ENCODE measurements at places on chromosomes 4 and X. TPM values are rescaled to one million over a fixed set of nuclear protein-coding genes. Genes with fewer than 3 reads are reported as not detected.

- peak; percentile 56 for DNase-seq
Measured at GRCh38 chr4:122003335-122003734, 51.5 kb upstream of the TRPC3 start.

SSX1 gene
- total RNA-seq = not detected

UGT2B17 gene
- not detected for total RNA-seq

DKK2 gene
- total RNA-seq = under 0.01 TPM

- DNase-seq = no peak
Measured at GRCh38 chrX:7283741-7284140, 135.8 kb upstream of the PUDP start.

TLR8 gene
- total RNA-seq = not detected

GRCh38 chrX:3384327-3384726 lies 37.9 kb upstream of the MXRA5 start:
- DNase-seq = no peak

APLN gene
- total RNA-seq = under 0.01 TPM

- no peak for DNase-seq
Measured at GRCh38 chr4:54566608-54567007, 91.1 kb upstream of the KIT start.

GRCh38 chr4:182504463-182504862 lies 261.3 kb downstream of the TENM3 start:
- DNase-seq = no peak

DNA sequence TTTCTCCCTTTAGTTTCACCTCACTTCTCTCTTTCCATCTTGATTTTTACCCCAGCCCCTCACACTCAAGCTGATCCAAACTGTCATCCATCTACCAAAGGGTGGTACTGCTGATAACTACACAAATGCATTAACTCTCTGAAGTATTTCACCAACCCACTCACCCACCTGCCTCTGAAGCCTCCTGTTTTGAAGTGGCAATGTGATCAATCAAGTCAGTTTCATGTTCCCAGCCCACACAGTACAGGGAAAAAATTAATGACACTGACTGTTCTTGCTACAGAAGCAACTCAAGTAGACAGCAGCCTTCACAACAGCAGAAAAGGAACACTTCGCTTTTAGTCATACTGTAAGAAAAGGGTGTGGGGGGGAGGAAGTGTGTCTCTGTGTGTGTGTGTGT lies 183.0 kb upstream of the NOCT start:
- DNase-seq = no peak

GRCh38 chr4:88144048-88144447 lies 14.4 kb downstream of the ABCG2 start:
- no peak for DNase-seq

GRCh38 chr4:110510955-110511544 lies 35.1 kb downstream of the ENPEP start:
- peak; percentile 72 for DNase-seq

GPAT3 gene
- 15.1 TPM for total RNA-seq

GRCh38 chrX:68532831-68533533 lies 34.1 kb downstream of the YIPF6 start:
- peak; percentile 55 for DNase-seq

FMR1NB gene
- not detected for total RNA-seq

MRFAP1L1 gene
- total RNA-seq = 34.1 TPM

GRCh38 chr4:160265014-160265413 lies 1162.1 kb downstream of the RAPGEF2 start:
- DNase-seq = no peak

- DNase-seq = no peak
Measured at GRCh38 chr4:171235521-171235920, 577.7 kb upstream of the GALNTL6 start.

STK26 gene
- total RNA-seq = 4.8 TPM

DNA sequence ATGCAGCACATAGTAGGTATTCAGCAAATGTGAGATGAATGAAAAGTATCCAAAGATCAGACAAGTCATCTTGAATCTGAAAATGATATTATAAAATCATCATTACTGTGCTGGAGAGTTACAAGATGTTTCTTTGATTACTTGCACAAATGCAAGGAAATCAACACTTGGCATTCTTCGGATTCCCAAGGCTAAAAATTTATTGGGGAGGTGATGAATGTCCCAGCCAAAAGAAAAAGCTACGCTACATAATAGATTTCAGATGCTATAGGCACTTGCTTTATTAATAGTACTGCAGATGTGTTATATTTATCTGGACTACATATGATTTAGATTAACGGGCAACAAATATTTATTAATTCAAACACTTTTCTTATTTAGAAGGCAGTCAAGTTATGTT lies 286.7 kb upstream of the TENM3 start:
- DNase-seq = no peak

DNA sequence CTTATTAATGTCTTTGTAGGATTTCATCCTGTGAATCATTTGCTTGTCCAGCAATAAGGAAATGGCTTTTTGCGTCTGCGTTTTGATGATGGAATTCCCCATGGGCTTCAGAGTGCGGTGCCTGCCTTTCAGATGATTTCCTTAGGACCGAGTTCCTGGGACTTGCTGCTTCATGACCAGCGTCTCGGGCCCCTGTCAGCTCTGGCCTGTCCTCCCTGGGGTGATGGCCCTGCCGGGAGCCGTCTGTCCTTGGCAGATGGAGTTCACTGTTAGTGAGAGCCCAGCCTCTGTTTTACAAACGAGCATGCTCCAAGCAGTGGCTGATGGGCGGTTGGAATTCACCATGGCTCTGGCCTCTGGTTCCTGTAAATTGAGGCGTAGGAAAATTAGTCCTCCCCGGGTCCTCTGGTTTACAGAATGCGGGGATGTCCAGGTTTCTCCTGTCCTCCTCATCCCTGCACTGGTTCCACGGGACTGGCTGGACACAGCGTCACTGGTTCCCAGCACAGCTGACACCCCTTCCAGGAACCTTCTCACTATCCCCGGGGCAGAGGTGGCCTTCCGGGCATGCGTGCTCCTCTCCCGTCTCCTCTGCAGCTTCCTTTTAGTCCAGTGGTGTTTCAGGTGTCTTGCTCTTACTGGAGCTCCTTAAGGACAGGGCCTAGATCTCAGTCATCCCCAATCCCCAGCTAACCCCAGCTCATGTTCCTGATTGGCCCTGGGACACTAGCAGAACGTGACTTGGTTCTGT lies 34.9 kb downstream of the TBC1D14 start:
- peak; percentile 16 for DNase-seq

- DNase-seq = no peak
Measured at GRCh38 chrX:105488716-105489115, 268.2 kb upstream of the TEX13A start.

DNA sequence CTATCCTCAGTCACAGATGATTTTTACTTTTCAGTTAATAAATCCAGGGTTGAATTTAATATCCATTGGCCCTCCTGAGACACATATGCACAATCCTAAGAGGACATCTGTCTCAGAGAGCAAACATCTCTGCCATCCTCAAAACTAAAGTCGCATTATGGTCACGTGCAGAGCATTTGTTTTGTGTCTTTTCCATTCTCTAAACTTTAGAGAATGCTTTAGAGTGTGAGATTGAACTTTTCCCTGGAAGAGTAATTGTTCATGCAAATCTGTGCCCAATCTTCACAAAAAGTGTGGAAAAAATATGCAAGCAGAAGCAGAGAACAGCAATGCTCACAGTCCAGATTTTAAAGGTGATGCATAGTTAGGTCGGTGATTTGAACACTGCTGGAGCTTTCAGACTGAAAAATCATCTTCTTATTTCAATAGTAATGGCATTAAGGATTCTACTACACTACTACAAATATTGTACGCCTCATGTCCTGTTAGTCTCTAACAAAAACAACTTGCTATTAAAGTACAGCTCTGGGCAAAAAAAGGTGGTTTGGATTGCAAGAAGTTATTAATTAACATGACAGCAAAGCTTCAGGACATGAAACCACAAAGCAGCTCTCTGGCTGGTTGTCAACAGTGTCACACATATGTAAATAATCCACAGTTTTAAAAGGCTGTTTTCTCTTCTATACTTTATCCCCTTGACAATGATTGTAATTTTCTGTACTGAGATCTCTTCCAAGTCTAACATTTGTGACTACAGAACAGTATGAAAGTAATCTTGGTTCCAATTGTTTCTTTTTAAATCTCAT lies 19.9 kb downstream of the DCHS2 start:
- no peak for DNase-seq

DNA sequence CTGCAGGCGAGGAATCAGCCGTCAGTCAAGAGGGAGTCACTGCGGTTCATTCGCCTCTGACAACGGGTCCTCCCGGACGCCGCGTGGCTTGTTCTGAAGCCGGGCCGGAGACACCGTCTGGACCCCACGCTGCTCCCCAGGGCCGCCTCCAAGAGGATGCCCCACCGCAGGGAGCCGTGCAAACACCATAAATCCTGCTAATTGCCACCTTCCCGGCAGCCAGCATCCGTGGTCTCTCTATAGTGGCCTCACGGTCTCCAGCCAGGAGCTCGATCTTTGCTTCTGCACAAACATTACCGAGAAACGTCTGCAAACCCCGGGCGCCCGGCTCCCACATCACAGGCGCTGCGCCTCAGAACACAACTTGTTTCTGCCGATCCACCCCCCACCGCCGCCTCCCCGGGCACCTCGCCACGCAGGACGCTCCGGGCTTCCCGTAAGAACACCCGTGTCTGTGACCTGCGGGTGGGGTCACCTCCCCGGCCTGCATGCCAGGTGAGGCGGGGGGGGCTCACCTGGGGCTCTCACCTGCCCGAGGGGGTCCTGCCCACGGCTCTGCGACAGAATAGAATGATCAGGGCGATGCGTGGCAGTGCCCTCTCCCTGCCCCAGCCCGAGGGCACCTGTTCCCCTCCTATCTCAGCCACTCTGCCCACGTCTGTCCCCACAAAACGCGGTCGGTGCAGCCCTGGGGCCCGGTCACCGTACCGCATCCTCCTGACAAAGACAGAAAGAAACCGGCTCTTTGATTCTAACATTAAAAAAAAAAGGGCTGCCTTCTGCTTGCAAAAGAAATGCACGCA lies 32.4 kb upstream of the PPP2R3B start:
- DNase-seq = no peak

NXF2B gene
- not detected for total RNA-seq

CHRDL1 gene
- under 0.01 TPM for total RNA-seq

GRCh38 chr4:75036046-75036830 lies 103.3 kb downstream of the PARM1 start:
- no peak for DNase-seq

DNA sequence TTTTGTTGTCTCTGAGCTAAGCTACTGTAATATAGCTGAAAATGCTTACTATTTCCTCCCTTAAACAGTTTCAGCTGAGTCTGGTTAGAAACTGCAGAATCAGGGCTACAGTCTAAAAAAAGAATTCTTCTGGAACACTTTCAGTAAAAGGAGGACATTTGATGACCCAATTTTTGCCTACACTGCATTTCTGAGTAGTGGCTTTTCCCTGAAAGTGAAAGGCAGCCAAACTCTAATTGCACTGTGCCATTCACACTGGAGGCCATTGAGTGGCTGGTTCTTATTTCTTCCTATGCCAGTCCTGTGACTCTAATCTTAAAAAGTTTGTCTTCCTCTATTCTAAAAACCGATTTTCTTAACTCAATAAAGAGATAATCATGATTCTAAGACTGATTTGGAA lies 526.0 kb downstream of the CFAP47 start:
- DNase-seq = no peak

DNA sequence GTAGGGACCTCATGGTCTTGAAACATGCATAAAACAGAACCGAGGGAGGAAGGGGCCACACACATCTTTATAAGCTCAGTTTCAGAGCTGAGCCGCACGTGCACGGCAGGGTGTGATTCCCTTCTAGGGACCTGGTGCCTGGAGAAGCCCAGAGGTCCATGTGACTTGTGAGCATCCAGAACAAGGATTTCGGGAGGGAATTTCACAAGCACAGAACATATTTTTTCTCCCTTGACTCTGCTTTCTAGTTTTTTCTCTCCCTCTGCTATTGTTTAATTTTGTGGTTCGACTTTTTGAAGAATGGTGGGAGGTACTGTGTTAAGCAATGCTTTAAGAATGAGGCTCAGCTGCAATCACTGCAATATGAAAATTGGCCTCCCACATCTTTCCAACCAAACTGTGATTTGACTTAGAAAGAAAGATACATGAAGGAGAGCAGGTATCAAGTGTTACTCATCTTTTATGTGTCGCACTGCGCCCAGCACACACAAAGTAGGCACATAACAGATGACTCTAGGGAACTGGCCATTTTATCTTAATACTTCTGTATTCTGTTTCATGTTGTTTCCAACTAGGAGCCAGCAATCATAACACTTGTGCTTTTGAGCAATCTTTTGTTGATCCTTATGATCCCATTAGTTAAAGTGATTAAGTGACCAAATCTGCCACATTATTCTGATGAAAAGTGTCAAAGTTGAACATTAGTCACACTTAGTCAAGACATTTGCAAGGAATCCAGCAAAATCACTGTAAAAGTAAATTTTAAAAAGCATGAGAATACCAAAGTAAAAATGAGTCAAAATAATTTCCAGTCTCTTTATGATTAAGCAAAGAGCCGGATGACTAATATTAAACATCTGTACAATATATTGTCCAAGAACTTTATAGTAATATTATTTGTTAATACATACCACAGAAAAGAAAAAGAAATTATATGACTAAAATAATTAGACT lies 86.4 kb downstream of the SHISA3 start:
- DNase-seq = peak; percentile 38

GRCh38 chrX:107348051-107348450 lies 101.4 kb upstream of the FRMPD3 start:
- no peak for DNase-seq

PSMD10 gene
- total RNA-seq = 72.2 TPM

DNA sequence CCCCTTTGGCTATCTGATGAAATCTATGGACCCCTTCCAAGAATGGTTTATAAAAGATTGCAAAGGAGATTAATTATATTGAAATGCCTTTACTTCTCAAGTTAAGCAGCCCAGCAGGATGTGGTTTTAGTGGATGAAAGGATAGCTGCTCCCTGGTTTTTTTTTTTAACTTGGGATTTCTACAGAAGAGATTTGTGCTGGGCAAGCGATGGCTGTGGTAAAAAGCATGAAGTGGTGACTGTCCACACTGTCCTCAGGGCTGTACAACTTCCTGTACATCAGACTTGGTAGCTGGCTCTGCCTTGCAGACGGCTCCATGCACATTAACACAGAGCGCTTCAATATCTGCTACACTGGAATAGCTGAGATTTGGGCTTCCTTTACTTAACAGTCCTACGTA lies 321.7 kb downstream of the DHX15 start:
- no peak for DNase-seq

UCP1 gene
- not detected for total RNA-seq

- DNase-seq = peak; percentile 20
Measured at GRCh38 chr4:84258905-84259830, 239.9 kb downstream of the NKX6-1 start.

FOXR2 gene
- not detected for total RNA-seq

GRCh38 chrX:128396601-128397000 lies 344.4 kb upstream of the ACTRT1 start:
- no peak for DNase-seq

- DNase-seq = no peak
Measured at GRCh38 chr4:130183096-130183495, 1087.1 kb downstream of the C4orf33 start.

DNA sequence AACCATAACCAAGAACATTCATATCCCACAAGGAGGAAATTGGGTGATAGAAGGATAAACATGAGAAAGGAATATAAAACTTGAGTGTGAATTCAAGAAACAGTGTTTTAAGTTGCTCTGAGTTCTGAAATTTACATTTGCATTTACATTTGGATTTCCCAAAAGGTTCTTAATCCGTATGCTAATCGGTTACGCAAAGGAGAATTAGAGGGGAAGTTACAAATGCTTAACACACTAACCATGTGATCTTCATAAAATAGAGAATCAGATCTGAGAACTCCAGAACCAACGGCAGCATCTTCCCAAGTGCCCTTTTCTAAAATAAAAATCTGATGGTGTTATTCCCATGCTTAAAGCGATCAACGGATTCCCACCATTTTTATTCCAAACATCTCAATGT lies 48.0 kb downstream of the PROM1 start:
- DNase-seq = no peak

CXorf49 gene
- total RNA-seq = not detected

GRCh38 chr4:89754531-89754930 lies 82.4 kb downstream of the SNCA start:
- no peak for DNase-seq

Data from fibroblast of villous mesenchyme (primary cell).